Left cardiac atrium (tissue), 4 donors: ENCODE measurements at places on chromosomes 2 and 18. TPM values are rescaled to one million over a fixed set of nuclear protein-coding genes. Genes with fewer than 3 reads are reported as not detected.

CHRNG gene
- total RNA-seq = not detected

PTH2R gene
- not detected for total RNA-seq

CKAP2L gene
- 0.68 TPM for total RNA-seq

MYOM1 gene
- total RNA-seq = 351 TPM

TFCP2L1 gene
- 0.82 TPM for total RNA-seq

TMEM247 gene
- not detected for total RNA-seq

IMMT gene
- total RNA-seq = 212 TPM

GAREM2 gene
- 4.8 TPM for total RNA-seq

CCDC148 gene
- total RNA-seq = 1.1 TPM

RESP18 gene
- total RNA-seq = not detected

CRYGD gene
- not detected for total RNA-seq

- peak; percentile 41 for DNase-seq
Observed at GRCh38 chr2:26623541-26624495, 17.3 kb downstream of the CIB4 start.

GRCh38 chr2:37637985-37638384, 33.5 kb downstream of the CDC42EP3 start:
- no peak for DNase-seq

- no peak for DNase-seq
Observed at GRCh38 chr2:129911363-129912065, 68.0 kb upstream of the RAB6C start.

DNA sequence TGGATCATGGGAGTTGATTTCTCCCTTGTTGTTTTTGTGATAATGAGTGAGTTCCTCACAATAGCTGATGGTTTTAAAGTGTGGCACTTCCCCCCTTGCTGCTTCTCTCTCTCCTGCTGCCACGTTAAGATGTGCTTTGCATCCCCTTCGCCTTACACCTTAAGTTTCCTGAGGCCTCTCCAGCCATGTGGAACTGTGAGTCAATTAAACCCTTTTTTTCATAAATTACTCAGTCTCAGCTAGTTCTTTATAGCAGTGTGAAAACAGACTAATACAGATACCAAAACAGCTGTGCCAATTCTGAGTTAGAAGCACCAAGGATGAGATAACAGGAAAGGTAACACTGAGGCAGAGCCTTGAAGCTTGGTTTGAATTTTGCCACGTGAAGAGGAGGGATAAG, 44.7 kb downstream of the ITSN2 start:
- no peak for DNase-seq

- DNase-seq = no peak
Observed at GRCh38 chr2:88967844-88968243, 276.4 kb downstream of the RPIA start.

GRCh38 chr2:63121055-63121834, 70.6 kb downstream of the OTX1 start:
- no peak for DNase-seq

DNA sequence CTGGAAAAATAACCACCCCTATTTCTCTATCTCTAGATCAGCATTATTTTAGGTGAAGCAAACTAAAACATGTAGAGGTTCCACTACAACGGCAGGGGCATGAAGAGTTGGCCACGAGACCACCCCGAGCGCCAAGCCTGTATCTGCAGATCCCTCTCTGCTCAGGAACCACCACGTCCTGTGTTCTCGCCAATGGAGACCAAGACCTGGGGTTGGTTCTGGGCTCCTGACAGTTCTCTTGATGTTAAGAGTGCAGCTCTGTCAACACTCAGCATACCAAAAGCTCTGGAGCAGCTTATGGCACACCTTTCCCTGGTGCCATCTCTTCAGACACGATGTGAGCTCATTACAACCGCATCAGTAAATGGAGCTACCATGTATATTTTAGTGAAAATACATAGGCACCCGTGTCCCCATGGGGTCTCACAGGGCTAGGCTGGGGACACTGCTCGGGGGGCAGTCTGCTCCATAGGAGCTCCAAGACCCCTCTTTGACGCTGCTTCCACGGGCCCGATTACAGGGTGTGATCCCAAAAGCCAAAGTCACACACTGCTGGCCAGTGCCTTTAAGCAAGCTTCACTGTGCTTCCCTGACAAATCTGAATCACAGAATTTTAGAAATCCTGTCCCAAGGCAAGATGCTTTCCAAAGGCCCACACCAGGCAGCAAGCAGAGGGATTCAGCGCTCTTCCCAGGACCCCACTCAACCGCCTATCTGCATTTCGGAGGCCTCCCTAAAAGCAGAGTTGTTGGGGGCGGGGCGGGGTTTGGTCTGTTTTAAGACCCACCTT, 72.2 kb downstream of the EMILIN2 start:
- no peak for DNase-seq

GRCh38 chr2:128198656-128199055, 107.7 kb downstream of the UGGT1 start:
- DNase-seq = peak; percentile 35

DNA sequence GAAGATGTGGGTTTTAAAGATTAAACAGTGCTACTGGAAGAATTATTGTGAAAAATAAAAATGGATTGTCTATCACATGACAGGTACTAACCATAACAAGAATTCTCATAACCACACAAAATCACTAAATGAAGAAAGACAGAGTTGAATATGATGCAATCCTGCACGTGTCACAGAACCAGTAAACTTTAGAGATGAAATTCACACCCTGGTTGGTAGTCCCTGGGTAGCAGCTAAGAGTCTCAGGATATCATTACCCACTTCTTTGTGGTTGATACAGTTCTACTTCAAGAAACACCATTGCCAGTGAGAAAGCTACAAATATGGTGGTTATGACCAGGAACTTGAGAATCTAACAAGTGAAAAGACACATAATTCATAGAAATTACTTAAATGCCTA, 450.2 kb downstream of the ERBB4 start:
- no peak for DNase-seq

- peak; percentile 25 for DNase-seq
Observed at GRCh38 chr2:166516712-166517303, 22.8 kb upstream of the SCN7A start.

- no peak for DNase-seq
Observed at GRCh38 chr18:62942578-62942977, 227.2 kb downstream of the PHLPP1 start.

DNA sequence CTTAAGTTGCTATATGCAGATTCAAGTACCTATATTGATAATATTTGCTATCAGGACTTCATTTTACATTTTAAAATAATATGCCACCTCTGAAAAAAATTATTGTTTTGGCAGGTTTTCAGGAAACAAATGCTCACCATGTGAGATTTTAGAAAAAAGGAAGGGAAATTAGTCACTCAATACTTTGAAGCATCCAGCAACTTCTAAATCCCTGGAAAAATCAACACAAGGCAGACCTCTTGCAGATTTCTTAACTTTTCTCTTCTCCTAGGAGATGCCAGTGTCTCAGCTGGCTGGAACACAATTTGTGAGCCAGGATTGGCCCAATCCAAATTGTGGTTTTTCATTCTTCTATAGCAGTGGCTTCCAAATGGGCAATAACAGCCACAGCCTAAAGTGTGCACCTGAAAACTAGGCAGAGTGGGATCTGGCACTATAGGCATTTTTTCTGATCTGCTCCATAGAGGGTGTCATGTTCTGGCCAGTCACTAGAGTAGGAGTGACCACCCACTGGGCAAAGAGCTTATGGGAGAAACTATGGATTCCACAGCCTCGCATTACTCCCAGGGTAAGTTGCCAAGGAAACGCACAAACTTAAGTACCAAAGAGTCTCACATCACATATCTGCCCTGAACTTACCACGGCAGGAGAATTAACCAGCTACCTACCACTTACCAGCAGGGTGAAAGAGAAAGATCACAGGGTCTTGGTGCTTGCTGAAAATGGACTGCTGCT, 28.1 kb upstream of the THOC1 start:
- DNase-seq = no peak

DNA sequence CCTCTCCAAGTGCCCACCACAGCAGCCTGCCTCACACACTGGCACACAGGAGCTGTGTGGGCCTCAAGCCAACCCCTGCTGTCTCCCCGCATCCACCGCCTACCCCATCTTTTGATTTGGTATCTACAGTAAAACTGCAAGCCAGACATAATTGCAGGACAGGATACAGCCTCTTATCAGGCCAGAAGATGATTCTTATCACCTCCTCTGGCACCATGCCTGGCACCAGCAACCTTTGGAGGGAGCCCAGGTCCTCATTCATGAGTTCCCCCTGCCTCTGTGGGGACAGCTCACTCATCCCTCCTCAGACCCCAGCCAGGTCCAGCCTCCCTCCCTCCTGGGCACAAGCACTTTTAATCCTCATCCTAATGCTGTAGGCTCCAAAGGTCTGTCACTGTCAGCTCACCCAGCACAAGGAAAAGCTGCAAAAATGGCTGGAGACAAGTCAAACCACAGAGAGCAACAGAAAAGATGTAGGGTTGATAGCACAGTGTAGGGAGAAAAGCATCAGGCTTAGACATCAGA, 9.7 kb downstream of the RAB11FIP5 start:
- no peak for DNase-seq

- no peak for DNase-seq
Observed at GRCh38 chr2:80028584-80028983, 276.0 kb downstream of the LRRTM1 start.

DNA sequence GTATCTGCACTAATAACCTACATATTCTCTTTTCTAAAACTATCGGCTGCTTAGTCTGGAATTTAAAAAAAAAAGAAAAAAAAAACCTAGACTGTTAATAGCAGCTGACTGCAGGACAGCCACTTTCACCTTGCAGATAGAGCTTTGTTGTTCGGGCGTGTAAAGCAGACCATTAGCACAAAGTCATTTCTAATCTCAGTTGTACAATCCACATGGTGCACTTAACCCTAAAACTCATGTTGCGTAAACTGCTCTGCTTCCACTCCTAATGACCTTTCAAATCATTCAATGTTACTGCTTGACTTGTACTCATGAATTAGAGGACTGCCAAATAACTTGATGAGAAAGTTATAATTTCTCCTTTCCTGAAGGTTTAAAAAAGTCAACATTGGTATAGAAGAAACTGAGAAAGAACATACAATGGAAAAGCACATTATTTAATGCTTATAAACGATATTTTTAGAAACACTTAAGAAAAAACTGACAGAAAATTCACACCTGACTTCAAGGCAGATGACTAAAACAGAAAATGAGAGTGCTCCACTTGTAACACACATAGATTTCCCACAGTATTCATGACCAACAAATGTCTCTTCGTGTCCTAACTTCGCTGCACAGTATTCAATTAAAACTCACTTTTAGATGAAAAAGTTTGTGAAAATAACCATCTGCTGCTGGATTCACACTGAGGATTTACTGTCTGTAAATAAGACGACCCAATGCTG, 2.6 kb downstream of the CDH2 start:
- DNase-seq = no peak

DNA sequence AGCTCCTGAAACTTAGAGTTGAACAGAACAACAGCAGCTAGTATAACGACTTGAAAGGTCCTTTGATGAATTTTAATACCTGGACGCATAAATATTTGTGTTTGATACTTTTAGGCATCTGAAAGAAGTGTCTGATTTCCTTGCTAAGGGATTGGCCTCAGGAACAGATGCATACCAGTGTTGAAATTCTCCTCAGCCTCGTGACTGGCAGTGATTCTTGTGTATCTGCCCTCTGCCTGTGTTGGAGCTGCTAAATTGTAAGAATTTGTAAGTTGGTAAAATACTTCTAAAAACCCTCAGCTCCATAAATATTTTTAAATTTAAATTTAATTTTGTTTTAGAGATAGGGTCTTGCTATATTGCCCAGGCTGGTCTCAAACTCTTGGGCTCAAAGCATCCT, 22.4 kb upstream of the SCYGR1 start:
- no peak for DNase-seq

GRCh38 chr2:181309586-181309985, 147.6 kb upstream of the ITGA4 start:
- no peak for DNase-seq

DNA sequence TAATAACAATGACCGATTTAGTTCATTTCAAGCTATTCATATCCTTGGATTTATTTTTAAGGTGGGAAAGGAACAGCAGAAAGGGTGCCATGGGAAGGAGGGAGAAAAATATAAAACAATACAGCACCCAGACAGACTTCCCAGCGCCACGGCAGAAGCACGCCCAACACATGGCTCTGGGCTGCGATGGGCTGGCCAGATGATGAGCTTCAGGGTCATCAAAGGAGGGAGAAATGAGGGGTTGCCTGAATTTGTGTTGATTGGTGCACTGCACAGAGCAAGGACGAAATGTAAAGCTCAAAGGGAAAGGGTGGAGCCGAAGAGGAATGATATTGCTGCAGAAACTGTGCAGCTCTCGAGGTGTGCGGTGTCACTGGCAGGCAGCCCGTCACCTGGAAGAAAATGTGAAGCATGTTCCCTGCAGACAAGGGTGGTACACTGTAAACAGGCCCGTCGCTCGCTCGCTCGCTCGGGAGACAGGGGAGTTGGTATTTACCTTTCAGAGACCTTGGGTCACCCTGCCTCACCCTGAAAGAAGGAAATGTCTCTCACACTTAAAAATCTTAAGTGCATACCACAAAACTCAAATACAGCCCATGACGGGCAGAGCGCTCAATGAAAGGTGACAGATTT, 195.5 kb upstream of the CTAGE1 start:
- no peak for DNase-seq

GRCh38 chr2:73825408-73825807, 3.4 kb upstream of the STAMBP start:
- no peak for DNase-seq

- DNase-seq = peak; percentile 53
Observed at GRCh38 chr2:60741576-60741975, 14.5 kb upstream of the PAPOLG start.

GRCh38 chr2:135651717-135652116, 89.9 kb upstream of the UBXN4 start:
- no peak for DNase-seq

DNA sequence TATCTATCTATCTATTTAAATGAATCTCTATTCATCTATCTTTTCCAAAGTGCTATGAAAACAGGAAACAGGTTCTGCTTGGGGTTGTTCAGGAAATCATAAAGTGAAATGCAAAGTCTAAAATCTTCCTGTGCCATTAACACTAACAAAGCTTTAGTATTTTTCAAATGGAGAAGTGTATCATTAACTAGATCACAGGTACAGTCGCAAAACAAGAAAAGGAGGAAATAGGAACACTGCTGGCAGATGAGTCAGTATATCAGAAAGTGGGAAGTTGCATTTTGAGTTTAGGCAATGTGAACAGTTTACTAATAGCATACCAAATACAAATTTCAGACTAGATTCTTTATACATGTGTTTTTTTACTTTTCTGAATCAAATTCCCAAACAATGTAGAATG, 888.5 kb upstream of the FSHR start:
- no peak for DNase-seq

DNA sequence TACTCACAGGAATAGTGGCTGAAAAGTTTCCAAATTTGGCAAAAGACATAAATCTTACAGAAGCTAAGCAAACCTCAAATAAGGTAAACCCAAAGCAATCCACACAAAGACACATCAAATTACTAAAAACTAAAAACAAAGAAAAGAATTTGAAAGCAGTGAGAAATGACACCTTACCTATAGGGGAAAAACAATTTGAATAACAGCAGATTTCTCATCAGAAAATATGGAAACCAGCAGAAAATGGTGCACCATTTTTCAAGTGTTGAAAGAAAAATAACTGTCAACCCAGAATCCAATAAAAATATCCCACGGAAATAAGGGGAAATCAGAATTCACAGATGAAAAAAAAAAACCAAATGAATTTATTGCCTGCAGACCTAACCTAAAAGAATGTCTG, 138.6 kb downstream of the PIGN start:
- DNase-seq = no peak
